ENCODE measurements at places on chromosomes 11 and 22.

GRCh38 chr11:116852261-116853031, 15.0 kb upstream of the APOA1 start:
- DNase-seq = no peak

DNA sequence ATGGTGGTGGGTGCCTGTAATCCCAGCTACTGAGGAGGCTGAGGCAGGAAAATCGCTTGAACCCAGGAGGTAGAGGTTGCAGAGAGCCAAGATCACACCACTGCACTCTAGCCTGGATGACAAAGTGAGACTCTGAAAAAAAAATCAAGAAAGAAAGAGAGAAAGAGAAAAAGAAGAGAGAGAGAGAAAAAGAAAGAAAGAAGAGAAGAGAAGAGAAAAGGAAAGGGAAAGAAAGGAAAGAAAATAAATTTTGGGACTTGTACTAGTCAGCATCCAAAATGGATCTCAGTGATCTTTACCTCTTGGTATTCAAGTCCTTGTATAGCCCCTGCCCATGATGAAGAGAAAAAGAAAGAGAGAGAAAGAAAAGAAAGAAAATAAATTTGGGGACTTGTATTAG, 22.2 kb upstream of the PICALM start:
- no peak for DNase-seq

DNA sequence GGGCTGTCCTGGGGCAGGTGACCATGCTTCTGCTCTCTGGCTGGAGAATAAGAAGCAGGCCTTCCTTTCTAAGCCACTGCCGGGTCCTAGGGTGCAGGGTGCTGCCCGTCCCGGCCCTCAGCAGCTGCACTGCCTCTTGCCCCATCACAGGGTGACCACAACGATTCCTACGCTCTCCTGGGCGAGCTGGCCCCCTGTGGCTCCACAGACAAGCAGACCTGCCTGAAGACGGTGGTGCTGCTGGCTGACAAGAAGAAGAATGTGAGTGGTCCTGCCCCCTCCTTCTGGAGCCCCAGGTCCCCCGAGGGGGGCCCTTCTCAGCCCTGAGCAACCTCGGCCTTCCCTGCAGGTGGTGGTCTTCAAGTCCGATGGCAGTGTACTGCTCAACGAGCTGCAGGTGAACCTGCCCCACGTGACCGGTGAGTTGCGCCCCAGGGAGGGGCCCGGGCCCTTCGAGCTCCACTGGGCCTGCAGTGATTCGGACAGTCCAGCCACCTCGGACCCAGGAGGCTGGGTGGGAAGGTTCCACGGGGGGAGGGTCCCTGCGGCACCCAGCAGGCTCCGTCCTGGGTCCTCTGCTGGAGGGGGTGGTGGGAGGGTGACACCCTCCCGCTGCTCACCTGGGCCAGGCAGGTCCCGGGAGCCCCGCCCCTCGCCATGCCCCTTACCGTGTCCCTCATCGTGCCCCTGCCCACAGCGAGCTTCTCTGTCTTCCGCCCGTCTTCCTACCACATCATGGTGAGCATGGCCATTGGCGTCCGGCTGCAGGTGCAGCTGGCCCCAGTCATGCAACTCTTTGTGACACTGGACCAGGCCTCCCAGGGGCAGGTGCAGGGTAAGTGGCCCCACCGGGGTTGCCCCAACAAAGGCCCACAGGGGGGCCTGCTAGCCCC, 8.3 kb downstream of the MUC2 start:
- peak; percentile 7 for DNase-seq

DNA sequence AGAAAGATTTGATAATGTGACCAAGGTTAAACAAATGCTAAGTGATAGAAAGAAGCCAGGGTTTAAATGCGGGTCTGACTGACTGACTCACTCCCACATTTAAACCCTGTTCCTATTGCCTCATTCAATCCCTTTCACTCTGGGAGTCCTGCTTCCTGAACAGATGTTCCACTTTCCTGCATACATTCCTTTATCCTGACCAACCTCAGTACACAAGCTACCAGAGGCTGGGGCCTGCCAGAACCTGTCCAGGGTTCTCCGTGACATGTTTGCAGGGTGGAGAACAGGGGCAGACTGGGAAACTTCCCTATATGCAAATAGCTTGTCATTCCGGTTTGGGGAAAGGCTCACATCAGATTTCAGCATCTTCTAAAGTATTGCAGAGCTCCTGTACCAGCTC, 3.0 kb upstream of the ANKK1 start:
- DNase-seq = no peak

GRCh38 chr11:8033305-8034105, 46.4 kb downstream of the EIF3F start:
- DNase-seq = peak; percentile 78

DNA sequence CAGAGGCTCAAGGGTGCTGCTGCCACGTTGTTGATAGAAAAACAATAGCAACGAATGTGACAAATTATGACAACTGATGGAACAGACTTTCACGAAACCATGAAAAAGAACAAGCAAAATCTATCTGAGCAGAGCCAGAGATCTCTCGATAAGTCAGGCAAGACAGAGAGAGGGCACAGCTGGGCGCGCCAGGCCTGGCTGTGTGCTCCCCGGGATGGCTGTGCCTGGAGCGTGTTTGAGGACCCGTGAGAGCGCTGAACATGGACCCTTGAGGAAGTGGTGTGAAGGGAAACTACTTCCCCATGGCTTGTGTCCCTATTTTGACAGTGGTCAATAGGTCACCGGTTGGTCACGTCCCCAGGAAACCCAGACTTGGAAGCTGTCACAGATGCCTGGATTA, 83.1 kb upstream of the FGF3 start:
- no peak for DNase-seq

GRCh38 chr22:36965696-36966095, 52.3 kb downstream of the CSF2RB start:
- DNase-seq = no peak

DNA sequence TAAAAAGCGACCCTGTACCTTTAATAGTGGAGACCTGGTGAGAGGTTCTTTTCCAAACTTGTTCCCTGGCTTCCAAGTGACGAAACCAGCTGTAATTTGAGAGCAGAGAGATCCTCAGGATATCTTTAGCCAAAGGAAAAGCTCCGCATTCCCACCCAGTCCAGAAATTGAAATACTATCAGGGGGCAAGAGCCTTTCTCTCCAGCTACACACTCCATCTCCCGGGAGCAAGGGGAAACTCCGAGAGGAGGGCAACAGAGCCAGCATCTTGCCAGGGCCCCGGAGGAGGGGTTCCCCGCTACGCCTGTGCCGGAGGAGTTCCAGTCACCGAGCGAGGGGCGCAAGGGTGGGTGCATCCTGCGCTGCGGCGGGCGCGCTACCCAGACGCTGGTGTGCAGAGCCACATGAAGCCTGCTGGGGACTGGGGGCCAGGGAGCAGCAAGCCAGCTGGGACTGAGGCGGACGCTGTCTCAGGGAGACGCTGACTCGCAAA, at the start of gene FIBIN:
TSS of gene FIBIN (plus strand) at position 148 of the 493 bp plus-strand sequence. CDS start 415 bp downstream, outside the sequence.
- DNase-seq = peak; percentile 22

- peak; percentile 70 for DNase-seq
Measured at GRCh38 chr11:131674051-131674755, 303.8 kb downstream of the NTM start.

- no peak for DNase-seq
Measured at GRCh38 chr22:29216873-29217666, 11.4 kb downstream of the EMID1 start.

DNA sequence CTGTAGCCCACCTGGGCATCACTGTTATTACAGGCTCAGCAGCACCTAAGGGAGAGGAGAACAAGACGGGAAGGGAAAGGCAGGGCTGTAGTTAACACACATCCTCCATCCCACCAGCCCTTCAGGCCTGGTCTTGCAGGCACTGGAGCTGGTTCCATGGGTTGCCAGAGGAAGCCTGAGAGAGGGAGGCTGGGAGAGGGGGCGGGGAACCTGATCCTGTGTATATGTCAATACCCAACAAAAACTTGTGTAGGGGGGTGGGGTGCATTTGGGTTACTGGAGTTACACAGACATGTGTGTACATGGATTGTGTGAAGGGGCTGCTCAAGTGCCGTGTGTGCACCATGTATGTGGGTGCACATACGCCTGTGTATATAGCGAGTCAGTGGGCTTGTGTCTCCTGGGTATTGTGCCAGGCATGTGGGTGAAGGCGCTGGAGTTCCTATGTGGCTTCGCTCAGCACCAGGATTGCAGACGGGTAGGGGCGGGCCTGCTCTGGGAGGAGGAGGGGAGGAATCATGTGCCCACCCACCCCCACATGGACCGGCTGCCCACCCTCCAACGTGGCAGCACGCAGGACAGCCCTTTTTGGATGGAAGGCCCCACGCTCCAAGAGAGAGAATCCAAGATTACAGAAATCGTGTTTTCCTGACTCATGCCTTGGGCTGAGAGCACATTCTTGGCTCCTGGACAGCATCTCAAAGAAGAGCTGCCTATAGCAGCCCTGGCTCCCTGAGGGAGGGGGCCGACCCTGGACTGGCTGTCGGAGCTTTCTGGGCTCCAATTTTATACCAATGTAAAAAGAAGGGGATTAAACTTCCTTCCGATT, 4.2 kb upstream of the SERPINH1 start:
- no peak for DNase-seq

DNA sequence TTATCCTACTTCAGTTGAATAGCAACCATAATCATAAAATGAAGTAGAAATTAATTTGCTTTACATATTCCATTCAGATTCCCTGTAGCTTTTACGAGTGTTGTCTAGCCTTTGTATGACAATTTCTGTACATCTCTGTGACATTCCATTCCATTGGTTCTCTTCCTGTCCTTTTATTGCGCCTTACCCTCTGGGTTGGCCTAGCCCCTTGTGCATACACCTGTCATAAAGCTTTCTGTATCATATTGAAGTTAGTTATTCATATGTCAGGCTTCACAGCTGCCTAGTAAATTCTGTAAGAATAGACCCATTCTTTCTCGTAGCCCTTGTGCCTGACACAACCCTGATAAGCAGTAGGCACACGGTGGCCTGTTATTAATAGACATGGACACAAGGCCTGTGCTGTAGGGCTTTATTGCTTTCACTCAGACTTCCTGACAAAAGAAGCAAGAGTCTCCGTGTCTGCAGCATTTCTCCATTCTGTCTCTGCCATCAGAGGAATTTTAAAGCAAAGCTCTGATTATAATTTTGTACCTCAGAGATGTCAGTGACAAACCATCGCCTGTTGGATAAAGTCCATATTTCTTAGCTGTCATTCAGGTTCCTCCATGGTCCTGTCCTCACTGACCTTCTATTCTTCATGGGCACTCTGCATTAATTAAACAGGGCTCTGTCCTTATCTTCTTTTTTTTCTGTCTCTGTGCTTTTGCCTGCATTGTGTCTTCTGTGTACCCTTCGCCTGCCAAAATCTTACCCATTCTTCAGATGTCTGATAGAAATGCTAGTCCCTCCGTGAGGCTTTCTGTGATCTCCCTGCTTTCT, 49.4 kb downstream of the BID start:
- DNase-seq = no peak

DNA sequence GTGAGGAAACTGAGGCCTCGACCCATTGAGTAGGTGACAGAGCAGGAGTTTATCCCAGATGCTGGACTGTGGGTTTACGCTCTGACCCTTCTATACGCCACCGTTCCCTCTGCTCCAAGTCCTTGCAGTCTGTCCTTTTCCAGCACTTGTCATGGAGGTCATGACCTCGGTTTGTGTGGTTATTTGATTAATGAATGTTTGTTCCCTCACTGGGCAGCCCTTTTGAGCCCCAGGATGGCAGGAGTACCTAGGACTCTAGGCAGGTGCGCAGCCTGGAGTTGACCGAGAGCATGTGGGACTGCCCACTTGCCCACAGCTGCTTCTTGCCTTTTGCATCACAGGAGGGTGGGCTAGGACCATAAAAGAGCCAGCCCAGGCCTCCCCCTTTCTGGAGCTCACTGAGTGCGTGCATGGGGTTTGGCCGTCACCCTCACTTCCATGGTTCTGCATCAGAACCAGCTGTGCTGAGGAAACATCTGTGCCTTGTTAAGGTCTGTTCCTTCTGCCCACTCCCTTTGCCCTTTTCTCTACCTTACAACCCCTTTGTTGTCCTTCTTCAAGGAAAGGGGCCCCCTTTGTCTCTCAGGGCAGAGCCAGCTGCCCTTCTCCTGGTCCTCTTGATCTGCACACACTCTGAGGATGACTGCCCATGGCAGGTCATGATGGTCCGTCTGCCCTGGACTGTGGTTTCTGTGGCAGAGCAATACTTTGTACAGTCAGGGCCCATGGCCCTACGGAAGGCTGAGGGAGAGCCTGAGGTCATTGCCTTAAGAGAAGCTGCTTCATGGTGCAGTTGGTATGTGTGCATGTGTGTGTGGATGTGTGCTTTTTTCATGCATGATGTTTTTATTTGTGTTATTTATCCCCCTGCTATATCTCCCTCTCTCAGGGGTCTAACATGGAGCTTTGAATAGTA, 38.2 kb downstream of the BMAL1 start:
- DNase-seq = no peak

DNA sequence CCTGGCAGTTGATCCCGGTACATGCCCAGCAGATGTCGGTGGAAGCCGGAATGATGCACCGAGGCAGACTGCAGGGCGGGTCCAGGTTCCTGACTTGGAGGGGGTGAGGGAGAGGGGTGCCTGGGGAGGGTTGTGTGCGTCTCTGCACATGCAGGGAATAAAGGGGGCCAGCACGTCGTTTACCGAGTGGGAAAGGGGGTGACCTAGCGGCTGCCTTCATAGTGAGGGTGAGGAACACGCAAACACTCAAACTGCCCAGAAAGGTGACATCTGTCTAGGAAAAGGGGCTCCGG, 801.7 kb downstream of the TBC1D22A start:
- no peak for DNase-seq

DNA sequence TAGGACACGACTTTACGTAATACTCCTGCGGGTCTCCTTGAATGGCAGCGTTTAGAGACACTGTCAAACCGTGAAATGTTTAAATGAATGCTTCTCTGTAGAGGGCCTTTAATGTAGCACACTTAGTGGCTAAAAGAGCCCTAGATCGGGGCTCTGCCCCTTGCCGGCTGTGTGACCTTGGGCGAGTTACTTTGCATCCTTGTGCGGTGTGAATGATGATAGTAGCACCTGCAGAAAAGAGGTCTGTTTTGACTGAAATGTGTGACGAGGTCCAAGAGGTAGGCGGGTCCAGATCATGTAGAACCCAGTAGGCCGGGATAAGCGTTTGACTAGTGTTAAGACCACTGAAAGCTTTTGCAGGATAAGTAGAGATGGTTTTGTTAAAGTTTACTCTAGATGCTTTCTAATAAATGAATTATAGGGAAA, 866 bp downstream of the MED17 start:
- DNase-seq = no peak

- DNase-seq = no peak
Measured at GRCh38 chr22:45529971-45530575, 27.4 kb downstream of the FBLN1 start.

DNA sequence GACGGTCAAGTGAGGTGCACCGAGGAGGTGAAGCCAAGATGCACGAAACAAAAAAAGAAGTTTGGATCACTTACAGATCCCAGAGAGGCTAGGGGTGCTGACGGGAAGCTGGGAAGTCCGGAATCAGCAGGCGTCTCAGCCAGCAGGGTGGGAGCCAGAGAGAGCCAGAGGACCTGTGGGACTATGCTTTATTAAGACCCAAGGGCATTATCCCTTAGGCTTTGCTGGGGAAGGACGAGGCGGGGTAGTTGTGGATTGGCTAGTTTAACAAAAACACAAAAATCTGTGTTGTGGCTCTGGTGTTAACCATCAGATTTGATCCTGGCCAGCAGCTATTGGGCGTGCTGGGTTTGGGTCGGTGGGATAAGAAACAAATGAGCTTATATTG, 427.1 kb downstream of the DYNC2H1 start:
- no peak for DNase-seq

DNA sequence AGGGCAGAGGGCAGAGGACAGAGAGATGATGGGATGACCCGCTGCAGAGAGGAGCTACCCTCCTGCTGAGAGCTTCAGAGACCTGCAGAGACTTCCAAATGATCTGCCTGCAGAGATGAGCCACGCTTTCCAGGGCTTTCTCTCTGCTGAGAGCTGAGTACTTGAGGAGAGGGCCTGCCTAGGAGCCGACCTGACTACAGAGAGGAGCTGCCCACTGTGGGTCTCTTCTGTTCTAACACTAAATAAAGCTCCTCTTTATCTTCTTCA, 45.9 kb upstream of the SC5D start:
- DNase-seq = no peak
